ENCODE measurements at places on chromosomes 2 and 18.

DNA sequence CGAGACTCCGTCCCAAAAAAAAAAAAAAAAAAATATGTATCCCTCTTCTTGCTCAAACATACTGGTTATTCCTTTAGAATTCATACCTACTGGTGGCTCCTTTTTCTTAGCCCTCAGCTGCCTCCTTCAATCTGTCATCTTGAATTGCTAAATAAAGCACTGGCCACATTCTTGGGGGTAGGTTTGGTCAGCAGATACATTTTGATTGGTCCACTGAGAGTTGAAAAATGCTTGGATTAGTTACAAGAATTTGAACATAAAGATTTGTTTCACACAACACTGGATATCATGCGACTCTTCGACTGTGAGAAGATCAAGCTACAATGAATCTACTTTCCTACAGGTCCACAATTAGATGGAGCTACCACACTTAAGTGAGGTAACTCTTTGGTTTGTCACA, 906.1 kb upstream of the SLC39A10 start:
- no peak for DNase-seq

DNA sequence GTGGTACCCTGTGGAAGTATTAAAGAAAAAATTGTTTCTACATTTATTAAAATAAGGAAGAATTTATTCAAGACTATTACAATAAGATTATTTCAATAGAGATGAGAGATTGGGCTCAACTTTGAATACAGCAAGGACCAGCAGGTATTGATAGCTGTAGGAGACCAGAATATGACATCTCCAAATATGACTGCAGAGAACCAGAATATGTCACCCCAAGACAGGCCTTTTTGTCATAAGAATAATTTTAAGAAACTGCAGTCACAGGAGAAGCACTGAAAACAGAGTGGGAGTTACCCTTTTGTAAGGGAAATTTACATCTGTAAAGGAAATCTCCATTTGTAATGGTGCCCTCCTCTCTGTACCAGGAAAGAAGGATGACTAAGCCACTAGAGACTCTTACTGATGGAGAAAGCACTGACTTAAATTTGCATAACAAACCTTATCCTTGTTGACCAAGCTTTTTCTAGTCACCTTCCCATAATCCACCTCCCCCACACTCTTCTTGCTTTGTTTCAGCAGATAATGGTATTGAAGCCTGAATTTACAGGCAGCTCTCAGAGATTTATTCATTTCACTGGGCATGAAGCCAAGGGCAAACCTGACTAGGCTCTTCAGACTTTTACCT, 145.1 kb upstream of the RMP24 start:
- DNase-seq: no peak

- no peak for DNase-seq
These were observed 351.4 kb upstream of the CDH20 start for GRCh38 chr18:60981682-60982328.

DNA sequence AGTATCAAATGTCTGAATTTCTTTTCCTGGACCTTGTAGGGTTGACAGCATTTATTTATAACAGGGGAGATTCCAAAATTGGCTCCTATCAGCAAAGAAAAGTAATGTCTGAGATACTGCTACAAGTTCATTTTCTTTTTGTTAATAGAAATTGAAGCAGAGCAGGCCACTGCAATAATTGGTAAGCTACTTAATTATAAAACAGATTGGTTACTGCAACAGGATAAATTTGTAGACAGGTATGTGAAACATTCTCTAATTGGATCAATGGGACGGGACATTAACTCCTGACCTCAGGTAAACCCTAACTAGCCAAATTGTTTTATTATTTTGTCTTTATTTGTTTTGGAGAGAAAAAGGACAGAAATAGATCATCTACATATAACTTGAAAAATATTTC, 20.5 kb downstream of the NIFK start:
- DNase-seq: no peak

DNA sequence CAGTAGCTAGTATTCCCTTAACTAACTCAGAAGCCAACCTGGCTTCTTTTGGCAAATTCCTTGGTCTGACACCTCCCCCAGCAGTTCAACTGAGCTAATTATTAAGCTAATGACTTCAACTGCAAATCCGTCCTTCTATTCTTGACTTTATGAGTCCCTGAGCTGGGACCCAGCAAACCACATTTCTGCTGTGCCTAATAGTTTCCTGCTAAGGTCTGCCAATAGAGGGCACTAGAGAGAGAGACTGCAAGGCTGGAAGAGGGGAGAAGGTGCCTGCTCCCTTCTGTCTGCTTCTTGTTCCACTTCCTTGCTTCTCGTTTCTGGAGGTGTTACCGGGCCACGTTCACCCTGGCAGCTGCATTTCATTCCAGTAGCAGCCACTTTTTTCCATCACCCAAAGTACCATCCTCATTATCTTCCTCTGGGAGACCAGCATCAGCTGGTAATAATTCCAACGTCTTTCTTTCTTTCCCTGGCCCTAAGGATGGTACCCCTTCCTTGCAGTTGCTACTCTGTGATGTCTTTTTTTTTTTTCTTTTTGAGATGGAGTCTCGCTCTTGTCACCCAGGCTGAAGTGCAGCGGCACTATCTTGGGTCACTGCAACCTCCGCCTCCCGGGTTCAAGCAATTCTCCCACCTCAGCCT, 352.0 kb downstream of the TNS1 start:
- peak; percentile 44 for DNase-seq

GRCh38 chr2:233414777-233415570, 60.7 kb downstream of the DGKD start:
- no peak for DNase-seq

DNA sequence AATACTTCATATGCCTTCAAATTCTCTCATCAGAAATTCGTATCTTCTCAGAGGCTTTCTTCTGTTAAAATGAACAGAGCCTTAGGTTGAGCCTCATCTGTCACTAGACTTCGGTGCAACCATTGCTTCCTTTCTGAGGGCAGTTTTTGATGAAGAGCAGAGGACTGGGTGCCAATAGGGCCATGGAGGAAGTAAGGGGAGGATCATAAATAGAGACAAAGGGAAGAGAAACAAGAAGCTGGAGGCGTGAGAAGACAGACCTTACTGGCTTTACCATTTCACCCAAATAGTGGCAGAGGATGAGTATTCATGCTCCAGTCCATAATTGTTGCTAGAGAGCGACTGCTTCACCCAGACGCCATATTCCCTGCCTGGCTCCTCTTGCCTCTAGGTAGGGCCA, 215.6 kb upstream of the PKDCC start:
- no peak for DNase-seq

- DNase-seq: no peak
These were observed 87.0 kb downstream of the EPB41L3 start for GRCh38 chr18:5456577-5457461.
